ENCODE measurements at places on chromosomes 5 and 9.

- DNase-seq, result no peak
Measured at GRCh38 chr5:160655717-160656116, 196.3 kb downstream of the ATP10B start.

- DNase-seq, result no peak
Measured at GRCh38 chr5:7955476-7955875, 86.5 kb downstream of the MTRR start.

DNA sequence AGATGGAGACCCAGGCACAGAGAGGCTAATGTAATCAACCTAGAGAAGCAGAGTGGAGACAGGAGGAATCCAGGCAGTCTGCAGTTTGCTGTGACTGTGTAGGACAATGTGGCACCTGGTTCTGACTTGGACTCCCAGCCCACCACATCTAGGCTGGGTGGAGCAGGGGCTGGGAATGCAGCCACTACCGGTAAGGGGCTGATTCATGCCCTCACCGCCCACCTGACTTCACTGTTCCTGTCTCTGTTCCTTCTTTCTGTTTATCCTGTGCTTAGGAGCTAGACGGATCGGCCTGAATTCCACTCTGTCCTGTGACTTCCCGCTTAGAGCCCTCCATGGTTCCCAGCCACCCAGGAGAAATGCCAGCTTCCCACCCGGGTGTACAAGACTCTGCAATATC is 2.6 kb downstream of the PDLIM4 start:
- DNase-seq, result peak; percentile 51

- no peak for DNase-seq
Measured at GRCh38 chr9:114099669-114100270, 678 bp upstream of the KIF12 start.

GRCh38 chr5:173420108-173420507 is 91.9 kb upstream of the STC2 start:
- DNase-seq, result no peak

- DNase-seq, result no peak
Measured at GRCh38 chr9:77472646-77473045, 175.5 kb downstream of the GNA14 start.

GRCh38 chr9:9819886-9820285 is 792.9 kb downstream of the PTPRD start:
- no peak for DNase-seq

- DNase-seq, result no peak
Measured at GRCh38 chr9:89732939-89733324, 128.1 kb downstream of the GADD45G start.

GRCh38 chr5:36683821-36684434 is 77.5 kb downstream of the SLC1A3 start:
- no peak for DNase-seq

DNA sequence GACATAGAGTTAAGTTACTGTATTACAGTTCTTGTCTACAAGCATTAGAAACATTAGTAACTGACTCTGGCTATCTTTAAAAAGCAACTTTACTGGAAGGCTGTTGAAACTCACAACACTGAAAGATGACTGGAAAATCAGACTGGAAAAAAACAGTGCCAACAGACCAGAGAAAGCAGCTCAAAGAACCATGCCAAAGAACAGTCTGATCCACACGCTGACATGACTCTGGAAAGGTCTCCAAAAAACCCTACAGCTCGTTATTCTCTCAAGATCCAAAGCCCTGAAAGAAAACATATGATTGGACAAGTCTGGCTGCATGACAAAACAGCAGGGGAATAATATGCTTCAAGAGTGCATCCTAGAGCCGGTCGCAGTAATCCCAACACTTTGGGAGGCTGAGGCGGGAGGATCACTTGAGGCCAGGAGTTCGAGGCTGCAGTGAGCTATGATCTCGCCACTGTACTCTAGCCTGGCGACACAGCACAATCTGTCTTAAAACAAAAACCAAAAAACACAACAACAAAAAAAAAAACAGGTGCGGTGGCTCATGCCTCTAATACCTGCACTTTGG is 5.6 kb downstream of the GOLPH3 start:
- no peak for DNase-seq

GRCh38 chr9:35813434-35814105 is 1.3 kb downstream of the HINT2 start:
- peak; percentile 61 for DNase-seq

DNA sequence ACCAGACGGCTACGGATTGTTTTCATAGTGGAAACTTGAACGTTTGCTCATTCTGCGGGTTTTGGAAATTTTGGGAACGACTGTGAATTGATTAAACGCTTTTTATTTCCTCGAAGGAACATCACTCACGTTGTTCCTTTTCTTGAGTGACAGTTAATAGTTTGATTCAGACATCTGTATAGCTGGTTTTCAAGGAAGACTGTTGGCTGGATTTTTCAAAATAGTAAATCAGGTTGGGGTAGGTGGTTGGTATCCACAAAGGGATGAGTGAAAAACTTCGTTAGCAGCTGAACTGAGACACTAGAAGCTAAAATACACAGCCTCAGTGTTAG is 1.1 kb downstream of the TGFBR1 start:
- no peak for DNase-seq

GRCh38 chr5:14202462-14202861 is 59.3 kb downstream of the TRIO start:
- DNase-seq, result peak; percentile 94

GRCh38 chr9:16901590-16901989 is 31.1 kb upstream of the BNC2 start:
- no peak for DNase-seq

- no peak for DNase-seq
Measured at GRCh38 chr9:20009606-20010005, 220.8 kb upstream of the SLC24A2 start.

DNA sequence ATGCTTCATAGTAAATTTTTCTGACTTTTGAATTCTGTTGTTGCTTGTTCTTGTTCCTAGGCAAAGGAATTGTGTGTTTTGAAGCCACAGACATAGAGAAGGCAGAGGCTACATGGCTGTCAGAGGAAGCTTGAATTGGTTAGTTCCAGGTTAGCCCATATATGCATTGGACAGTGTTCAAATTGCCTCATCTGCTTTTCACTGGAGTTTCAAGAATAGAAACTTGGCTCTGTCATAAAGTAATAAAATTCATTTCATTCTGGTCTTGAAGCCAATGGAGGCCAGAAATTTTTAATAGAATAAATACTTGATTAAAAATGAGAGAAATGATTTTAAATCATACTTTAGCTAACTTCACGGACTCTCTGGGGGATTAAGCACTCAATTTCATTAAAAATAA is 178.0 kb downstream of the YIPF5 start:
- no peak for DNase-seq

DNA sequence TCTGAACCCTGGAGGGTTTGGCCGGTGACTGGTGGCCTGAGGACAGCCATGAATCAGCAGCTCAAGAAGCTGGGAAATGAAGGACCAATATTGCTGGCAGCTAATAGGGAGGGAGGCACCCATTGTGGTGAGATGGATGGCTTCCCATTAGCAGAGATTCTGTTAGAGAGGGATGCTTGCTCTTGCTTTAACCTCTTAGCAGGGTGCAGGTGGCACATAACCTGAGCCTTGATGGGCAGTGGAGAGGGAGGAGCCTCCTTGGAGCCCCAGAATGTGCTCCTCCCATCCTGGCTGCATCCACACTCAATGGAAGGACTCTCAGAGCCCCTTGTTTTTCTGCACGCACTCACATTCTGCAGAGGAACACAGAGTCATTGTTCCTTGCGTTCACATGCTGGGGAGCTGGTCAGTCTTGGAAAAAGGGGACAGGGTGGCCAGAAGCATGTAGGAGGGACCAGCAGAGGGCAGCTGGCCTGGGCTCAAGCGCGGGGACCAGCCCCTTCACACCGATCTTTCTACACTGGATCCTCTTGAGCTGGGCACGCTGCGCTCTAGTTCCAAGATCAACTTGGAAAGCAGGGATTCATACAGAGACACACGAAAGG is 161.8 kb downstream of the MED10 start:
- DNase-seq, result no peak

DNA sequence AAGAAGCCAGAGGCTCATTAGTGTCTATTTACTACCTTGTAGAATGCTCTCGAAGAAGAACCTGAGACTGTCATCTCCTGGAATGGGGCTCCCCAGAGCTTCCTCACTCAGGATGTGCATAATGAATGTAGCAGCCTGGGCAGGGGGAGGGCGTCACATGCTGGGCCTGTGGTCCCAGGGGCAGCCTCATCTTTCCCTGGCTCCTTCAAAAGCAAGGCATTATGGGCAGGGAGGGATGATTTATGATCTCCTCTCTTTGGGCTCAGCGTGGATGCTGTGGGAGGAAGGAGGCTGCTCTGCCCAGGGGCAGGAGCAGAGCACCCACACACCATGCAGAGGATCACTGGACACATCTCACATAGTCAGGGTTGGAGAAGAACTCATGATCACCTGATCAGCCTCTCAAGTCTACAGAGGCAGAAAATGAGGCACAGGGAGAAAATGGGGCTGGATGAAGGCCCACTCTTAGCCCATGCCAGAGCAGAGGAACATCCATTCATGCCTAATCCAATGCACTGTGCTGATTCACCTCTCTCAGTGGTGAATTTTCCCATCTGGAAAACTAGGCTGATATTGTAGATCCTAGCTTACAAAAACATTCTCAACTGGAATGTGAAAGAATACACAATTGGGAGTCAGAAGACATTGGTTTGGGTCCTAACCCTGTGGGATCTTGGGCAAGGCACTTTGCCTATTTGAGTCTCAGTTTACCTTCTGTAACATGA is 173.7 kb downstream of the CARTPT start:
- DNase-seq, result no peak

DNA sequence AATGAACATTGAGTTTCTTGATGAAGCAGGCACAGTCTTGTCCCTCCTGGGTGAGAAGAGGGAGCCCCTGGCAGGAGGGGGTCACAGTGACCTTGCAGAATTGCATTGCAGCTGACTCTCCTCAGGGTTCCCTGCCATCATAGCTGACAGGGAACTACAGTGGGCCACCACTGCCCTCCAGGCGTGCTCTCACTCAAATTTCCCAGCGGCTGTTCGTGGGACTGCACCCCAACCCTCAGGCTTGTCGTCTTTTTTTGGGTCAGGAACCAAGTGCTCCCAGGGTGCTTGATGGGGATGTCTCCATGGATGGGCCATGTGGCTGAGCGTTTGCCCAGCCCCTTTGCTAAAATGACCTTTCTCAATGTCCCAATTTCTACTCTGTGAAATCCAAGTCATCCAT is 215.8 kb downstream of the MELK start:
- DNase-seq, result no peak

DNA sequence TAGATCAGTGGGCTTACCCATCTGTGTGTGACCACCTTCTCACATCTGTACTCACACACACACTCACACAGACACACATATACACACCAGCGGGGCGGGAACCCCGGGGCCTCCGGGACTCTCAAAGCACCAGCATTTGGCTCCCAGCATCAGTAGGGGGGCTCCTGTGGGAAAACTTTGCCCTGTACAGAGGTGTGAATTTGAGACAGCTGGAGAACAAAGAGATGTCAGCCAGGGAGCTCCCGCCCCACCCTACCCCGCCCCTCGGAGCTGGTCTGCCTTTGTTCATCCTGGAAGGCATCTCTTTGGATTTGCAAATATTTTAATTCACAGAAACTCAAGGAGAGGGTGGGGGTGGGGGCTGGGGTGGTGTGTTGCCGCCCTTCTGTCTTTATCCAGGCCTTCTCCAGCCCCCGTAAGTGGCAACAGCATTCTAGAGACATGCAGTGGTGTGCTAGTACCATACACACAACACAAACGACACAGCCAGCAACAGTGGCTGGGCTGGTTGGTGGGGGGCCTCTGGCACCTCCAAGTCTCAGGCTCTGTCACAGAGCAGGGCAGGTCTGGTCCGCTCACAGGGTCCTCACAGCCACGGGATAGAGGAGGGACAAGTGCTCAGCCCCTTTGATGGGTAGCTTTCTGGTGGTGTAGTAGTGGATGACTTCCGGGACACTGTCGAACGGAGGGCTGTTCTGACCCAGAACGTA is 15.5 kb upstream of the SLC25A51 start:
- no peak for DNase-seq

GRCh38 chr5:59037941-59038797 is 455.3 kb downstream of the RAB3C start:
- DNase-seq, result no peak

- no peak for DNase-seq
Measured at GRCh38 chr5:67161767-67162166, 34.8 kb downstream of the CD180 start.

DNA sequence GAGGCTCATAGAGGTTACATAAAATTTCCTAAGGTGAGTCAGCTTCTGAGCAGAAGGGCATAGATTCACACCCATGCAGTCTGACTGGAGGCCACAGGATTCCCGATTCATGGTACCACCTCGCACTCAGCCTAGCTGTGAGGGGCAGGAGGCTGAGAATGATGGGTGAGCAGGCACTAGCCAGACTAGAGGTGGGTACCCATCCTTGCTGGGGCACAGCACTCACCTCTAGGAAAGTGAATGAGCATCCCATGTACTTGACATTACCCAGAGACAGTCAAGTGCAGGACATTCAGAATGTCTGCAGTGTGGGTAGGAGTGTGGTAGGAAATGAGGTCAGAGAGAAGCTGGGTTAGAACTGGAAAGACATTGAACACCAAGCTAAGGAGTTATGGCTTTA is 255.5 kb downstream of the CDK5RAP2 start:
- no peak for DNase-seq

- DNase-seq, result no peak
Measured at GRCh38 chr5:130021000-130021399, 116.7 kb downstream of the CHSY3 start.

DNA sequence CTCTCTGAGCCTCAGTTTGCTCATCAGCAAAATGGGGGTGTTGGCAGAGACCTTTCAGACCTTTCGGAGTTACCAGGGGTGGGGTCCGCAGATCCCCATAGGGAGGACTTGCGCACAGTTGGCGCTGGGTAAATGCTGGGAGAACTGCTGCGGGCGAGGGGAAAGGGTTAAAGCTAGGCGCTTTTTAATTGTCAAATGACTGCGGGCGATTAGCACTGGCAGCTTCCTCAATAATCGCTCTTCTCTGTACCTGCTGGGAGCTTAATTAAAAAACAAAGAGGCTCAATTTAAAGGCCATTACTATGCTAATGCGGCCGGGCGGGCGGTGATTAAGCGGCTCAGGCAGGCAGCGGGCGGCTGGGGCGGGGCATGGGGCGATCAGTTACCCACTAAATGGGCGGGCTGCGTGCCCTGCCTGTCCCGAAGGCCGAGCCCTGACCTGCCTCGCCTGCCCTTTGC is 63.0 kb downstream of the LMX1B start:
- no peak for DNase-seq

Measured in lung microvascular endothelial cell (primary cell).